Stimulated activated CD8-positive, alpha-beta memory T cell treated with anti-CD3 and anti-CD28 coated beads, Interleukin-7, amount 100 ng/mL, for 48 hours (primary cell): ENCODE measurements at places on chromosomes 3 and 15.
A peak's percentile ranks its signal among the peaks of the same experiment; 100 is the strongest.

GRCh38 chr3:100260081-100260684 is 609 bp upstream of the TBC1D23 start:
- no peak for DNase-seq

GRCh38 chr3:7292362-7292761 is 431.4 kb downstream of the GRM7 start:
- DNase-seq, result no peak

- DNase-seq, result no peak
Measured at GRCh38 chr3:89300981-89301380, 193.6 kb downstream of the EPHA3 start.

DNA sequence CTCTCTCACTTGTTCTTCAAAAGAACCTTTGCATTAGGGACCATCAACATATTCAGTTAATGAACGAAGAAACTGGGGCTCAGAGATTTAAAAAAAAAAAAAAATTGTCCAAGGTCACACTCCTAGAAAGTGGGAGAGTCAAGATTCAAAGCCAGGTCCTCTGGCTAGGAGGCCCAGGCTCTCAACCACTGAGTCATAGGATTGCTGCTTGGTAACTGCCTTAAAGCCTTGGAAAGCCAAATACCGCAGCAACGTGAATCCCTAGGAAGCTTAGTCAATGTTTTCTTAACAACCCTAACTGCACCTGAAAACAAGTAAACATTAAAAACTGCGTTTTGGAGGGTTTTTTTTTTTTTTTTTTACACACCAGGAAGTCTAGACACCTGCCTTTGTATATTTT is 156.8 kb downstream of the WNT5A start:
- DNase-seq, result no peak

- no peak for DNase-seq
Measured at GRCh38 chr3:101879623-101880284, 30.4 kb downstream of the NFKBIZ start.

DNA sequence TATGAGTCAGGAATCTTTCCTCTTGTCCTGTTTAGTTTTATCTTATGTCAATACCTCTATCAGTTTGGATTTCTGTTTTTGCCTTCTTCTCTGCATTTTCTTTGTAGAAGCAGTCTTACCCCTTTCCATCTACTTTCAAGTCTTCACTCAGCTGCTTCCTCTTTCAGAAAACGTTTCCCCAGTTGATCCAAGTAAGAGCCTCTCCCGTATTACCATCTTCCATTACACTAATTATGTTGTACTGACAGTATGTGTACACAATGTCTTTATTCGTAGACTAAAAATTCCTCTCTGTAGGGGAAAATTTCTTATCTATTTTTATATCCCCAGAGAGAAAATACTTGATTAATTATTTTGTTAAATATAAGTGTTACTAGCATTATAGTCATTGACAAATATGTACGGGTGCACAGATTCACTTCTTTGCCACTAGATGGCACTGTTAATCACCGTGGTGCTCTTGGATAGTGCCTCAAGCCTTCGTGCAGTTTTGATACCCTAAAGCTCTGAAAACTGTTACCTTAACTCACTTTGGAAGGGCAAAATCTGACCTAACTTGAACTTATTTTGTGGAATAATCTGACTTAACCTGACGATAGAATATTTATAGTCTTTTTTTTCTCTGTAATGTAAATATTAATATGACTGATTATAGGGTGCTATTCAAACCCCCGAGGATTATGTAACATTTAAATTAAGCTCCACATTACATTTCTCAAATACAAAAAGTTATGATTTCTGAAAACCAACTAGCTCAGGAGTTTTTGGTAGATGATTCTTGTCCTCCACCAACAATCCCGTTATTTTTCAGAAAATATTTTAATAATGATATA is 74.2 kb upstream of the POU1F1 start:
- DNase-seq, result no peak

DNA sequence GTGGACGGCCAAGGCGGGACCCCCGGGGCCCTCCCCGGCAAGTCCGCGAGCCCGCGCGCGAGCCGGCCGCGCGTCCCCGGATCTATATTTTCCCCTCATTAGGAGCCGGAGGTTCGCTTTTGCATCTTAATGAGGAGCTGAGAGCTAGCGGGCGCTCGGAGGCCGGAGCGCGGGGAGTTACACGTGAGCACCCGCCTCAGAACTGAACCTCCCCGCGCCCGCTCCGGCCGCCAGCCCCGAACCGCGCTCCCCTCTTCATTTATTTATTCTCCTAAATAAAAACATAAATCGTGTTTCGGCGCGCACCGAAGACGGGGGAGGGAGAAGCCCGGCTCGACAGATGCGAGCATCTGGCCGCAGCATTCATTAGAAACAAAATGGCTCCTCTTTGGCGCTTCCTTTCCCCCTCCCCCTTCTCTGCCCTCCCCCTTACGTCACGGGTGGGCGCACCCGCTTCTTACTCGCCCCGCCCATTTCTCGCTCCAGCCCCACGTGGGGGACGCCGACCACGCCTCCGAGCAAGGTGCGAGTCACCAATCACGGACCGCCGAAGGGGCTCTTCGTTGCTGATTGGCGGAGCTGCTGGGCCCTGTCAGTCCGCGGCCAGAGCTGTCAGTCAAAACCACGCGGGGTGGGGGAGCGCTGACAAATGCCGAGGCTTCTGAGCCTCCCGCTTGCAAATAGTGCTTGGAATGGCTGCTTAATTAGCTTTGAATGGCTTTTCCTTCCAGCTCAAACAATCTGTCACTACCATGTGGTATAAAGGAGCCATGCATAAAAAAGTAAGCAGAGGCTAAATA is 1.6 kb upstream of the TLE3 start:
- DNase-seq, result peak; percentile 98

GRCh38 chr3:43094851-43095250 is 11.0 kb downstream of the POMGNT2 start:
- no peak for DNase-seq

DNA sequence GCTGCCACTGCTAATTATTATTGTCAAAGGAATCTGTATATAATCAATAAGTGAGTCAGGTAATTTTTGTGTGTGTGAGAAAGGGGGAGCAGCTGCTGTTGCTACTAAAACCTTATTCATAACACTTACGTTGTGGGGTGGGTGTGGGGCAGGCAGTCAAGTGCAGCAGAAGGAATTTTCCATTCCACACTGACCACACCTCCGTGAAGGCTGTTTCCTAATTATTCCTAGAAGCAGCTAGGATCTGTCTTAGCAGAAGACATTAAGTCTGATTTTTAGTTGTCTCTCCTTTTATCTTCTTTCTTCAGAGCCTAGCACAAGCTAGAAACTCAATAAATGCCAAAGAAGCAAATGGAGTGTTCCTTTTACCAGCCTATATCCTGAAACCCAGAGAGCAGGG is 4.0 kb upstream of the U2SURP start:
- DNase-seq, result no peak

- no peak for DNase-seq
Measured at GRCh38 chr3:112965656-112966055, 9.2 kb downstream of the CD200R1 start.

GRCh38 chr15:40157778-40158447 is 3.0 kb upstream of the BUB1B start:
- no peak for DNase-seq
